ENCODE measurements at places on chromosomes 5 and 9.

GRCh38 chr9:107172160-107172978 is 110.7 kb upstream of the RAD23B start:
- peak; percentile 29 for DNase-seq

DNA sequence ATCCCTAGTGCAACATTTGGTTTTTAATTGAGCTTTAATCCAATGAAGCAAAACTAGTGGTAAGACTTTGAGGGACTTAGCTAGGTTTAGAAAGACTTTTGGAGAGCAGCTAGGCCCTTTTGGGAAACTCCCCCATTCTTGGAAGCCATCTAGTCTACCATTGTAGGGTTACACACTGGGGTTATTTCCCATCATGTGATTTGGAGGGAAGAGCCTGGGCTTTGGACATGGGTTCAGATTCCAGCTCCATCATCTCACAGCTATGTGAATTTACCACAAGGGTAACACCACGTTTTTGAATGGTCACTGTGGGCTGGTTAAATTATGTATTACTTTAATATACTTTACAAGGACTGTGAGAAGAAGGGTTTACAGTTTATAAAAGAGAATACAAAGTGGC is 18.3 kb upstream of the TNFSF15 start:
- DNase-seq: no peak

DNA sequence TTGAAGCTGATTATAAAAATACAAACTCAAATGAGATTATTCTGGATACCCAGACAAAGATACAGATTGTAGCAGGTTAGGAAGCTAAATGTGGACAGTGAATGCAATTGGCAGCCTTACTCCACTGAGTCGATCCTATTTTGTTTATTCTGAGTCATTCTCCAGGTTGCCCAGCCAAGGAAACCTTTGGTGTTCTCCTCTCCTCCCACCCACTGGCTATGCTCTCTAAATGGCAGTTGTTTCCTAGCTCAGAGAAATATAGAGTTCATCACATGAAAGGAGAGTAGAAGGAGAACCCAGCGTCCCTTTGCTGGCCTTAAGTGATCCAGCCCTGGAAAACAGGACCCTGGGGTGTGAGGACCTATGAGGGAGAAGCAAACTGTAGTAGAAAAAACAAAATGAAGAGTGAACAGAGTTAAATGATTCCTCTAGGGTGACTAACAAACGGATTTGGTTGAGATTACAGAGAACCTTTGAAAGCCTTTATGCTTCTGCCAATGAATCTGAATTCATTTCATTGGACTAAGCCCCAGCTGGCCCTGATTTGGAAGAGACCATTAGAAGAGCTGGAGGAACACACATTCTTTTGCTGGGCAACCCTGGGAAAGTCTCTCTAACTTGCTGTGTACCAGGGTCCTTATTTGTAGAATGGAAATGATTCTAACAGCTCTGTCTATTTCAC is 95.1 kb downstream of the BRINP1 start:
- DNase-seq: no peak

GRCh38 chr5:37717613-37718431 is 122.0 kb downstream of the GDNF start:
- DNase-seq: no peak

DNA sequence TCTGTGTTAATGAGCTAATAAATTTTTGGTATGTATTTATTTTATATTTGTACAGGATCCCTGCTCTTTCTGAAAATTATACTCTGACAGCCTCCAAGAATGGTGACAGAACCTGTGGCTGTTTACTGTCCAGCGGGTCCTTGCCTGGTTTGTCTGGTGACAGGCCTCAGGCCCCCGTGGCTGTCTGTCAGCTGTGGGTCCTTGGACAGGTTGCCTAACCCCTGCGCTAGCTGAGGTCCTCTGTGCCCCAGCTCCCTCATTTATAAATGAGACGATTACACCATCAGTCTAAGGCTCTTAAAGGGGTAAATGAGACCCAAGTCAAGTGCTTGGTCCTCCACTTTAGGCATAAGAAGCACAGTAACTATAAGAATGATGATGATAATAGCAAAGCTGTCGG is 125.1 kb upstream of the COL5A1 start:
- no peak for DNase-seq

DNA sequence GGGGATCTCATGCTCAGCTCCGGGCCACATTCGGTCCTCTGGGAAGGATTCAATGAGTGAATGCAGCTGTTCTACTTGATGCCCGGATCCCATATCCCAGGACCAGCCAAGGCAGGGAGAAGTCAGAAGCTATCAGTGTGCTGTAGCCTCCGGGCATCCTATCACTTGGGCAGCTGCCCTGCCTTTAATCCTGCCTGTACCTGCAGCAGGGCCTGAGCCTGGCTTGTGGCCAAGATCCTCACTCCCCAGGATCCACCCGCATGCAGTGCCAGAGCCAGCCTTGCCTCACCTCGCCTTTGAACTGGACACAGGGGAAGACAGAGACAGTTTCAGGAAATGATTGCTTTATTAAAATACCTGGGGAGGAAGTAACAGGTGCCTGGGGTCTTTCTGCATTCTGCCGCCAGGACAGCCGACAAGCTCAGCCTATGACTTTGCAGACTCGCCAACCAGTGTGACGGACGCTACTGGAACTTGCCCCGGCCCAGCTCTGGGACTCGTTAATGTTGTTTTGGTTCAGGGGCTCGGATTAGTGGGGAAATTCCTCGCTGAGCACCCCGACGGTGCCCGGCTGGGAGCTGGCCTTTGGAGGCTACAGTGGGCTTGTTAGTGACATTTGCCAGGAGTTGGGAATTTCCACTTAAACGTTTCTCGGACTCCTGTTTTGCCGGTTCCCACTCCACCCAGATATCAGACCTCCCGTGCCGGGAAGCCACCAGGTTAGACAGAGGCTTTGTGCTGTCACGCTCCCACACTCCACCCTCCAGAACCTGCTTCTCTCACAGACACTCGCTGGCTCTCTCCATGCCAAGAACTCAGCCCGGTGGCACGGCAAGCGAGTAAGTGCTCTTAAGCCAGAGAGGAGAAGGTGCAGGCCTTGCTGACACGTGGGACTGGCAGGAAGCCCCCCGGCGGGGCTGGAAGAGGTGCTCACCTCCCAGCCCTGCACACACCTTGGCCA is 721 bp downstream of the PTGES start:
- no peak for DNase-seq

DNA sequence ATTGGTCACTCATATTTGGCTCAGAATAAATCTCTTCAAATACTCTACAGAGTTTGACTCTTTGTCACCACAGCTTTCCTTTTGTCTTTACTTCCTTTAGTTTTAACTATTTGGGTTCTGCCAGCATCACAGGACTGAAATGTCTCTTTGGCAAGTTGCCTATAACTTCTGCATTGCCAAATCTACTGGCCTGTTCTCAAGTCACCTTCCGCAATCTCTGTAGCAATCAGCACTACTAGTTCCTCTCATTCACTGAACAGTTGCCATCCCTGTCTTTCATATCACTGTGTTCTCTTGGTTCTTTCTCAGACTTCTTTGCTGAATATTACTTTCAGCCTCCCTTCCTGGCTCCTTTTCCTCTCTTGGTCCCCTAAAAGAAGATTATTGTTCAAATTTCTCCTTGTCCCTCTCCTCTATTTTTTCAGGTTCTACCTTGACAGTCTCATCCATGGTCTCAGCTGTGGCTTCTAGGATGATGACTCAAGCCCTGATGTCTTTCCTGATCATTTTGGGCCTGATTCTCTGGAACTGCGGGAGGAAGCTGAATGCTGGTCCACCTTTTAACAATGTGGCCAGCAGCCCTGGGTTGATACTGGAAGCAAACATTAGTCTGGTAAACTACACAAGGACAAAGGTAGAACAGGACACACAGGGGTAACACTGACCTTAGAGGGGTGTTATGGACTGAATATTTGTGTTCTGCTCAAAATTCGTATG is 44.0 kb upstream of the LIFR start:
- no peak for DNase-seq

DNA sequence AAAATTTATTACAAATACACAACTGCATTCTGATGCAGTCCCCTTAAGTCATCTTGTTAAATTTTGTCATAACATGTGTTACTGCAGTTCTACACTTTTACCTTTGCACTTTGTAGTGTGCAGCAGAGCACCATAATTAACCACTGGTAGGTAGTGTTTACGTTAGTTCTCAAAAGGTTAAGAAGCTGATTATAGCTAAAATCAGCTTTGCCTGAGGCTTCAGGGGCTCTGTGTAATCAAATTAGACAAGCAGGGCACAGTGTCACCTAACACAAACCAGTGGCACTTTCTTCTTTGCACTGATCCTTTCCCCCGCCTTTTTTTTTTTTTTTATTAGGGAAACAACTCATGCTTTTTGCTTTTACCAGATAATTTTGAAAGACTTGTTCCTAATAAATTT is 26.1 kb downstream of the POU5F2 start:
- DNase-seq: no peak

DNA sequence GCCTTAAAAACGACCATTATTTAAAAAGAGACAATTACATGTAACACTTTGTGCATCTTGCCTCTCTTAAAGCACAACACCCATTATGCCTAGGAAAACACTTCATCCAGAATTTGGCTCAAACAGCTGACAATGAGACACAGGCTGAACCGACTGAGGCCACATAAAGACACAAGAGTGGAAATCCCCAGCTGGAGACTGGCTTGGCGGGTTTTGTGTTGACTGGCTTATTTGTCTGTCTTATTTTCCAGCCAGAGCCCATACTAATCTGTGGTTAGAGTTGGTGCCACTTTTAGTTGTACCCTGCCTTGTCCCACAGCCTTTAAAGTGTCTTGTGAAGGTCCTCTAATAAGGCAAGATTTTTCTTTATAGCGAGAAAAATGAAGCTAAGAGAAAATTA is 21.2 kb downstream of the TRIM14 start:
- no peak for DNase-seq

DNA sequence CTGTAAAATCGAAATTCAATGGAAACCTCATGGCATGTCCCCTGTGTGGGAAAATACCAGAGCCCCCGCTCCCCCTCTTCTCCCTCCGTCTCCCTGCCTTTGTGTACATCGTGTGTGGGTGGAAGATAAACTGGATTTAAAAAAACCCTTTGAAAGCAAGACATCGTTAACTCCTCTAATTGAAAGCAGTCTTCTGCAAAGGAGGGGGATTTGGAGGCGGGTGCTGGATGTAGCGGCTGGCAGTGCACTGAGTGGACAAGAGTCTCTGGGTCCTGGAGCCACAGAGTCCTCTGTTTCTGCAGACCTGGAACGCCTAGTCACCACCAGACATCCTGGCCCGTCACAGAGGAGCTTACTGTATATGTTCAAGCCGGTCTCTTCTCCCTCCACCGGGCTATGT is 169.4 kb downstream of the PAPPA start:
- DNase-seq: no peak

- peak; percentile 19 for DNase-seq
Measured at GRCh38 chr5:43193181-43193893, 1.3 kb downstream of the NIM1K start.

- DNase-seq: no peak
Measured at GRCh38 chr5:8829323-8830029, 716.4 kb downstream of the SEMA5A start.

- no peak for DNase-seq
Measured at GRCh38 chr5:64869419-64869818, 100.7 kb downstream of the CWC27 start.

DNA sequence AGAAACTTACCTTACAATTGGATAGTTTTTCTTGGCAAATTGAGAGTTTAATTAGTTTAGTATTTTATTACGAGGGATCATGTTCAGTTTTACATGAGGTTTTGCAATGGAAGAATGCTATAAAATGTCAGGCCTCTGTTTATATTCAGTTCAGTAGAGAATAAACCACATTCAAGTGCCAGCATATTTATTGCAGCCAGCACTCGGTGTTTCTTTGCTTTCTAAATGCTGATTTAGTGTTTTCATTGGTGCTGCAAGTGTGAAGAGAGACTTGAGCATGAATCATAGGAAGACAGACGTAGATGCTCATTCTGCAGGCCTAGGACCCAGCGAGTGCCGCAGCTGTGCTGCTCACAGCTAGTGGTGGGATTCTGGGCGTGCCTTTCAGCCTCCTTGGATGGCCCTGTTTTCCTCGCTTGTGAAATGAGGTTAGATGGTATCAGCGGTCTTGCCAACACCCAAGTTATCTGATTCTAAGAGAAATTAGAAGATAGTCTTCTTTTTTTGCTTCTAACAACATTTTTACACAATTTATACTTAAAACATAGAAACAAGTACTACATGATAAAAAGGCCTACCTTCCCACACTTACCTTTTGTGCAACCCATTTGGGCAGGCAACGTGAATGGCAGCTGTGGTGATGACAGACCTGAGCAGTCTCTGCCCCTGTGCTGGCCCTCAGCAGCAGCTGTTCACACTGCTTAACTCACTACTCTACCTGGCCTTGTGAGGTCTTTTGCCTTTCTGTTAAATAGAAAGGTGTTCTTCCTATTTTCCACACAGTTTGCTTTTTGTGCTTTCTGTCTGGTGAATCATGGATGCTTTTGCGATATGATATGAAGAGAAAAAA is 26.8 kb upstream of the TNFAIP8 start:
- peak; percentile 61 for DNase-seq

- no peak for DNase-seq
Measured at GRCh38 chr9:19769213-19769612, 19.6 kb downstream of the SLC24A2 start.

GRCh38 chr9:75027187-75028107 is 646 bp downstream of the CARNMT1 start:
- DNase-seq: peak; percentile 43

DNA sequence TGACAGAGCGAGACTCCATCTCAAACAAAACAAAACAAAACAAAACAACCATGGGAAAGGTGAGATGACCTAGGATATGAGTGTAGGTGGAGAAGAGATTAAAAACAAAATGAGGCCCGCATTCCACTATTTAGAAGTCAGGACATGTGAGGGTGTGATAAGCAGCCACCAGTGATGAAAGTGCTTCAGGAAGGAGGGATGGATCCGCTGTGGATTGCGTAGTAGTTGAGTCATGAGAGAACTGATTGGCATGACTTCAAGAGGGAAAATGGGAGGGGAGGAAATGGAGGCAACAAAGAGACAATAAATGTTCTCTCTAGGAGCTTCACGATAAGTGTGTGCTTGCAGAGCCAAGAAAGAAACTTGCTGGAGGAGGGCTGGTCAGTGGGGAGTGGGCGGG is 367.6 kb downstream of the ARL15 start:
- no peak for DNase-seq

DNA sequence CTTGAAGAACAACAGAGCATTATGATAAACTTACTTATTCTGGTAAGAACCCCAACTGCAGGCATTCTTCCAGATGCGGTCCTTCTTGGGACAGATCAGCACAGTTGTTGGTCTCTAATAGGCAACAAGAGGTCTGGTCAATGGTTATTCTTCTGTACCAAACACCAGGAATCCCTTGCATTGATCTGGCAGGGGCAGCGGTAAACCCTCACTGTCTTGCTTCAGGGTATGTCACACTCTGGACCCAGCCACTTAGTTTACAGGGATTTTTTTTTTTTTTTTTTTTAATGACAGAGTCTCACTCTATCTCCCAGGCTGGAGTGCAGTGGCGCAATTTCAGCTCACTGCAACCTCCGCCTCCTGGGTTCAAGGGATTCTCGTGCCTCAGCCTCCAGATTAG is 1.3 kb upstream of the FAM193B start:
- DNase-seq: no peak

GRCh38 chr9:133892193-133892920 is 99.8 kb downstream of the VAV2 start:
- DNase-seq: no peak
